ENCODE measurements at places on chromosomes 12 and 14.
A peak's percentile ranks its signal among the peaks of the same experiment; 100 is the strongest.

- H3K4me3 ChIP-seq = no peak overlapping the region
- no peak overlapping the region for H3K27ac ChIP-seq
- DNase-seq = no peak
Measured at GRCh38 chr14:20789230-20789813, 8.3 kb downstream of the RNASE6 start.

- no peaks in the 10 kb centered on the region for H3K27me3 ChIP-seq
- H3K36me3 ChIP-seq = no peaks in the 10 kb centered on the region
- no peak overlapping the region for H3K4me3 ChIP-seq
- no peak for DNase-seq
- H3K4me1 ChIP-seq = no peaks in the 10 kb centered on the region
Measured at GRCh38 chr14:102863381-102863780, 59.1 kb upstream of the AMN start.

GRCh38 chr12:106086696-106087095, 52.1 kb downstream of the NUAK1 start:
- DNase-seq = no peak
- no peak overlapping the region for H3K4me3 ChIP-seq
- H3K27ac ChIP-seq = no peak overlapping the region
- H3K36me3 ChIP-seq = no peaks in the 10 kb centered on the region

DNA sequence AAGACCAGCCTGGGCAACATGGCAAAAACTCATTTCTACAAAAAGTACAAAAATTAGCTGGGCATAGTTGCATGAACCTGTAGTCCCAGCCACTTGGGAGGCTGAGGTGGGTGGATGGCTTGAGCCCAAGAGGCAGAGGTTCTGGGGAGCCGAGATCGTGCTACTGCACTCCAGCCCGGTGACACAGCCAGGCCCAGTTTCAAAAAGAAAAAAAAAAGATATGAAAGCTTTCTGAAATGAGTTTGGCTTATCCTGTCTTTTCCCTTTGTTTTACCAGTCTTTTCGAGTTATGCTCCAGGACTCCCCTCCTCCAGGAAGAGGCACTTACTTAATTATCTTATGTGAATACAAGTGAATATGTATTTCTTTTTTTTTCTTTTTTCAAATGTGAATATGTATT, 3.2 kb downstream of the BBOF1 start:
- H3K4me3 ChIP-seq = no peak overlapping the region
- H3K27me3 ChIP-seq = no peaks in the 10 kb centered on the region
- peaks cover 16% of the 10 kb centered on the region for H3K4me1 ChIP-seq
- no peak overlapping the region for H3K27ac ChIP-seq
- H3K36me3 ChIP-seq = no peaks in the 10 kb centered on the region
- DNase-seq = no peak

- no peaks in the 10 kb centered on the region for H3K27me3 ChIP-seq
- H3K36me3 ChIP-seq = no peaks in the 10 kb centered on the region
- no peak for DNase-seq
- H3K4me1 ChIP-seq = no peaks in the 10 kb centered on the region
- no peak overlapping the region for H3K27ac ChIP-seq
Measured at GRCh38 chr14:74415115-74415437, 10.9 kb downstream of the SYNDIG1L start.

DNA sequence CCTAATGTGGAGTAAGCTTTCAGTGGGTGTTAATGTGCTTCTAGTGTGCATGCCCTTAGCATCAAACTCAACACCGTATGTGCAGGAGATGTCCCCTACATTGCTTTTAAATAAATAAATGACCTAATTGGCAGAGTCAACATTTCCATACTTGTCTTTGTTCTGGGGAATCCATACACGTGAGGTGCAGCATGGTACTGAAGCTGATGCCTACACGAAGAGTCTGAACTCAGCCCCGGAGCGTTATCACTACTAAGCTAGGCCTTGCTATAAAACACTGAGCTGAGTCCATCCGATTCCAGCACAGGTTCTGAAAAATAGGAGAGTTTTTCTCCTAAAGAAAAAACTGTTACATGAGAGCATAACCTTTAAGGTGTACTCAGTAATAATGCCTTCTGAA, 125.0 kb upstream of the DYRK2 start:
- no peak for DNase-seq
- no peak overlapping the region for H3K27ac ChIP-seq
- no peak overlapping the region for H3K4me3 ChIP-seq
- H3K27me3 ChIP-seq = no peaks in the 10 kb centered on the region
- H3K36me3 ChIP-seq = no peaks in the 10 kb centered on the region

GRCh38 chr12:131188131-131189050, 234.7 kb downstream of the ADGRD1 start:
- no peak overlapping the region for H3K4me3 ChIP-seq
- no peaks in the 10 kb centered on the region for H3K27me3 ChIP-seq
- H3K27ac ChIP-seq = no peak overlapping the region
- no peaks in the 10 kb centered on the region for H3K36me3 ChIP-seq

DNA sequence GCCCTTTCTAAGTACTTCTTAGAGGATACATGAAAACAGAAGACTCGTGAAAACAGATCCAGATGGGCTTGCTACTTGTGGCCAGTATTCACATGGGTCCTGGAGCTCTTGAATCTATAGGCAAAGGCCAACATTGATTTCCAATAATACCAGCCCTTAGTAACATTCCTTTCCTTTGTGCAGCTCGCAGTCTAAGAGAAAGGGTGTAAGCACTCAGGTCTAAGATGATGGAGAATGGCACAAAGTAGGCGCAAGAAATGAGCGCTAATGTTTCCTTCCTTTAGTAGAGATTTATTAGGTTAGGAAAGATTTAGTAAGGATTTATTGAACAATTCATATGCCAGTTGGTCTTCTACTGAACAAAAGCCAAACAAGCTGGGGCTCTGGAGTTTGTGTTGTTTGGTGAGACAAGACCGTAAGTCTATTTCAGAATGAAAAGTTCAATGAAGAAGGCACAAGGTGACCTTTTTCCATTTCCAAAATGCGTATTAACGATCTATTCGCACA, 525 bp downstream of the RNU6-8 start:
- peak overlapping the region; percentile 69 for H3K4me3 ChIP-seq
- no peaks in the 10 kb centered on the region for H3K27me3 ChIP-seq
- H3K4me1 ChIP-seq = peaks cover 15% of the 10 kb centered on the region

- DNase-seq = no peak
- H3K36me3 ChIP-seq = no peaks in the 10 kb centered on the region
- peak overlapping the region; percentile 22 for H3K27ac ChIP-seq
- H3K4me3 ChIP-seq = no peak overlapping the region
- peaks cover 7% of the 10 kb centered on the region for H3K4me1 ChIP-seq
Measured at GRCh38 chr12:62164036-62164435, 96.2 kb upstream of the USP15 start.

- H3K27me3 ChIP-seq = no peaks in the 10 kb centered on the region
- H3K36me3 ChIP-seq = no peaks in the 10 kb centered on the region
- H3K4me3 ChIP-seq = no peak overlapping the region
- DNase-seq = no peak
Measured at GRCh38 chr12:93113317-93114006, 184.4 kb upstream of the EEA1 start.

GRCh38 chr12:14601692-14602478, 34.2 kb upstream of the PLBD1 start:
- H3K27ac ChIP-seq = no peak overlapping the region
- H3K27me3 ChIP-seq = no peaks in the 10 kb centered on the region
- H3K4me1 ChIP-seq = no peaks in the 10 kb centered on the region
- no peak for DNase-seq

DNA sequence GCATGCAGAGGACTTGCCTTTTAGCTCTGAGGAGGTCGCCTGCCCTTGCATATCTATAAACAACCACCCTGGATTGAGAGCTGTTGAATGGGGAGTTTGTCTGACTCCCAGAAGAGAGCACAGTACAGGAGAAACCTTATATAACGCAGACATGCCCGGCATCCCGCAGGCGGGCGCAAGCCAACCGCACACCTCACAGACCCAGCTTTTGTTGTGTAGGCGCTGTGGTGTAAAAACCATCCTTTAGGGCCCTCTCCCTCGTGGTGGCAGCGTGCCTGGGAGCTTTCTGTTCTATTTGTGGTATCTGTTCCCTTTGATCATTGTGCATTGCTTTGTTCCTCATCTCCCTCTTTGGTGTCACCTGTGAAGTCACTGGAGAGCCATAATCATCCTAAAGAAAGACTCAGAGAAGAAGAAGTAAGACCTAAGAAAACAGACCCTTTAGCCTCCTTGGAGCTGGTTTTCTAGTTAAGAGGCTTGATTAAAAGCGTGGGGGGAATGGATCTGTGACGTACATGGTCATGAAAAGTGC, 77.7 kb downstream of the ETV6 start:
- no peaks in the 10 kb centered on the region for H3K27me3 ChIP-seq
- peaks cover 53% of the 10 kb centered on the region for H3K4me1 ChIP-seq
- no peak overlapping the region for H3K4me3 ChIP-seq
- H3K36me3 ChIP-seq = no peaks in the 10 kb centered on the region
- no peak for DNase-seq

DNA sequence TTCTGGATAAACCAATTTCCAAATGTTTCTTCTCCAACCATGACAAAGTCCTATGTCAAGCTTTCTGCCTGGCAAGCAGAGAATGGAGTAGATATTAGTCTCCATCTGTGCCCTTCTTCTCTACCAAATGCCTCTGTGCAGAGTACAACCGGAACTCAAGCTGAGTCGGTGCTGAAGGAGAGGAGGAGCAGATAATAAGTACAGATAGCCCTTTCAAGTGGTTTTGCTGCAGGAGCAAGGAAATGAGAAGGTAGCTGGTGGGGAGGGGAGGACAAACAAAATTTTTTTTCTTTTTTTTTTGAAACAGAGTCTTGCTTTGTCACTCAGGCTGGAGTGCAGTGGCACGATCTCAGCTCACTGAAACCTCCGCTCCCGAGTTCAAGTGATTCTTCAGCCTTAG, 14.2 kb upstream of the HELB start:
- no peaks in the 10 kb centered on the region for H3K4me1 ChIP-seq
- DNase-seq = no peak
- no peaks in the 10 kb centered on the region for H3K36me3 ChIP-seq
- no peak overlapping the region for H3K4me3 ChIP-seq
- no peaks in the 10 kb centered on the region for H3K27me3 ChIP-seq

- H3K4me3 ChIP-seq = no peak overlapping the region
- no peak overlapping the region for H3K27ac ChIP-seq
- no peaks in the 10 kb centered on the region for H3K27me3 ChIP-seq
Measured at GRCh38 chr14:35161231-35161630, 38.9 kb downstream of the PRORP start.

GRCh38 chr12:12546314-12546772, 16.3 kb downstream of the DUSP16 start:
- H3K27ac ChIP-seq = no peak overlapping the region
- H3K27me3 ChIP-seq = no peaks in the 10 kb centered on the region
- no peaks in the 10 kb centered on the region for H3K36me3 ChIP-seq

GRCh38 chr12:95959107-95959506, 16.0 kb downstream of the AMDHD1 start:
- H3K27me3 ChIP-seq = no peaks in the 10 kb centered on the region
- H3K4me3 ChIP-seq = no peak overlapping the region
- DNase-seq = no peak
- no peaks in the 10 kb centered on the region for H3K36me3 ChIP-seq

DNA sequence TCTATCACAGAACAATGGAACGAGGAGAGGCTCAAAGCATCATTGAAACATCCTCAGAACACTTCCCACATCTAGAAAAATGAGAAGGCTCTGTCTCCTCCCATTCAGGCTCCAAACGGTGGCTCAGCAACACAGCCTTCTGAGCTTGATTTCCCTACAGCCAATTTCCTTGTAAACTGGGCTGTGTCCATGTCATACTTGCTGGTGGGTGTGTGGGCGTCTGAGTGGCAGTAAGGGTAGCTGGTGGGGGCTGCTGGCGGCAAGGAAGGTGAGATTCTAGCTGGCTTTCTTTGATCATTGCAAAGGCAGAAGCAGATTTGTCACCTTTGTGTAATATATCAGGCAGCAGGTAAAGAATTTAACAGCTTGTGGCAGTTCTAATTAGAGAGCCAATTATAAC, 163.7 kb downstream of the CALM1 start:
- H3K4me1 ChIP-seq = no peaks in the 10 kb centered on the region
- H3K27me3 ChIP-seq = no peaks in the 10 kb centered on the region
- no peak for DNase-seq
- H3K4me3 ChIP-seq = no peak overlapping the region
- no peaks in the 10 kb centered on the region for H3K36me3 ChIP-seq

- no peaks in the 10 kb centered on the region for H3K36me3 ChIP-seq
- no peak overlapping the region for H3K4me3 ChIP-seq
- H3K27me3 ChIP-seq = no peaks in the 10 kb centered on the region
- H3K4me1 ChIP-seq = peaks cover 3% of the 10 kb centered on the region
- H3K27ac ChIP-seq = no peak overlapping the region
- DNase-seq = no peak
Measured at GRCh38 chr12:14880890-14881453, 4.7 kb downstream of the MGP start.

DNA sequence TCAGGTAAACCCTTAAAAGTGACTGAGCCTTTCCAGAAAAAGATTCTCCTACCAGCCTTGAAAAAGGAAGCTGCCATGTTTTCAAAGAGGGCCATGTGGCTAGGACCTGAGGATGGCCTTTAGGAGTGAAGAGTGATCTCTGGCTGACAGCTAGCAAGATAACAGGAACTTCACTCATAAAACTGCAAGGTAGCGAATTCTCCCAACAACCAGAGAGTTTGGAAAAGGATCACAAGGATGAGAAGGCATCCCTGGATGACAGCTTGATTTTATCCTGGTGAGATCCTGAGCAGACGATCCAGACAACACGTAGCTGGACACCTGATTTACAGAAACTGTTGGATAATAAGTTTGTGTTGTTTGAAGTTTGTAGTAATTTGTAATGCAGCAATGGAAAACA, 115.6 kb upstream of the FBXO33 start:
- H3K4me3 ChIP-seq = no peak overlapping the region
- H3K36me3 ChIP-seq = no peaks in the 10 kb centered on the region

DNA sequence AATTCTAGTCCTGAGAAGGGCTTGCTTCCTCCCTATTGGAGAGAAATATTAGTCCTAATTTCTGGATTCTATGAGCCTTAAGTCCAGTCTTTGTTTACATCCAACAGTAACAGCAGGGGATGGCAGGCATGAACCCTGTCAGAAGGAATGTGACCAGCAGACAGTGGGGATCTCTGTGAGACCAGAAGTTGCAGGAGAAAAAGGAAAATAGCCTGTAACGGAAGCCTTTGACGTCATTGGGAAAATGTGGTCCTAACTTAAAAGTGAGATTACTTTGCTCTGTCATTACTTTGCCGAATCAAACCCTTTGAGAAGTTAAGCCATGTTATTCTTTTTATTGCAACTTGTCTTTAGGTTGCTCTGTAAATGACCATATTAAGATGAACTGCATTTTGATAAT, 218.2 kb upstream of the PRICKLE1 start:
- H3K27me3 ChIP-seq = no peaks in the 10 kb centered on the region
- H3K27ac ChIP-seq = no peak overlapping the region
- H3K4me1 ChIP-seq = no peaks in the 10 kb centered on the region
- no peaks in the 10 kb centered on the region for H3K36me3 ChIP-seq
- no peak overlapping the region for H3K4me3 ChIP-seq
- no peak for DNase-seq

- H3K4me3 ChIP-seq = no peak overlapping the region
- no peaks in the 10 kb centered on the region for H3K27me3 ChIP-seq
- no peak overlapping the region for H3K27ac ChIP-seq
- DNase-seq = no peak
- no peaks in the 10 kb centered on the region for H3K36me3 ChIP-seq
Measured at GRCh38 chr14:41257476-41257875, 349.2 kb upstream of the LRFN5 start.

All from vagina (tissue), 2 donors.